ENCODE measurements at places on chromosomes 12 and 14.

DNA sequence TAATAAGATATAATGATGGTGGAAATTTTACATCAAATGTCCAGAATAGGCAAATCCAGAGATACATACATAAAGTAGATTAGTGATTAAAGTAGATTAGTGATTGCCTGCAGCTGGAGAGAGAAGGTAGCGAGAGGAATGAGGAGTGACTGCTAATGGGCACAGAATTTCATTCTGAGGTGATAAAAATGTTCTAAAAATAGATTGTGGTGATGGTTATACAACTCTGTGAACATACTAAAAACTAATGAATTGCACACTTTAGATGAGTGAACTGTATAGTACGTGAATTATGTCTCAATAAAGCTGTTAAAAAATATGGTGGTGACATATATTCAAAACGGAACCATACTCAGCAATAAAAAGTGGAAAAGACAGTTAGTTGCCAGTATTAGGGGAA is 41.7 kb downstream of the PPP2R5E start:
- no peak for DNase-seq

DNA sequence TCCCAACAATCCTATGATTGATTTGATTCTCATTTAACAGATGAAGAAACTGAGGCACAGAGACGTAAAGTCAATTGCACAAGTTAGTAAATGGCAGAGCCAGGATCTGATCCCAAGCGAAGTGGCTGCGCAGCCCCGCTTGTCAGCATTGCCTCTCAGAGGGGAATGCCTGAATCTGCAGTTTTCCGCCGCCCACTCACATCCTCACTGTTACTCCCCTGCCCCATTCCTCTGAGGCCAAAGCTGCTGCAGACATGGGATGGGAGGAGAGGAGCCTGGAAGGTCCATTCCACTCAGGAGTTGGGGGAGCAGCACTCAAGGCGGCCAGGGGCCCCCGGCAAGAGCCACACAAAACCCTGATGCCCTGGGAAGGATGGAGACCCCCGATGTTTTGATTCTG is 1.0 kb downstream of the NRIP2 start:
- DNase-seq = no peak

- no peak for DNase-seq
These were observed 187.0 kb downstream of the DACT1 start for GRCh38 chr14:58824796-58825195.

DNA sequence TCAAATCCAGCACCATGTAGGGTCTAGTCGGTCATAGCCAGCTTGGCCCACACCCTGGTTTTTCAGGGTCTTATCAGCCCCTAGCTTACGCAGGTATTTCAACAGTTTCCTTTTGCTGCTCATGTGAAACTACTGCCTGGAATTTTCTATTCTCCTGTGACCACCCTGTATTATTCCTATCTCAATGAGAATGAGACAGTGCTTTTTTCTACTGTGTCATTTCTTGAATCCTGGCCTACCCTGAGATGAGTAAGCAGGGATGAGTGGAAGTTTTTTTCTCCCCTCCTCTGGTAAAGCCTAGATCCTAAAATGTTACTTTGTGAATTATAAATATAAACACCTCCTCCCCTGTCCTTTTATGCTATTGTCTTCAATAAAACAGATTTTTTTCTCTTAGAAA is 62.7 kb upstream of the ARID2 start:
- no peak for DNase-seq

GRCh38 chr12:11209113-11209512 is 22.4 kb upstream of the TAS2R42 start:
- DNase-seq = no peak
